Stimulated activated CD8-positive, alpha-beta memory T cell treated with anti-CD3 and anti-CD28 coated beads, Interleukin-7, amount 100 ng/mL, for 24 hours (primary cell): ENCODE measurements at places on chromosomes 11 and 22.

- DNase-seq = no peak
Observed at GRCh38 chr11:69218946-69219720, 63.4 kb downstream of the SMIM38 start.

DNA sequence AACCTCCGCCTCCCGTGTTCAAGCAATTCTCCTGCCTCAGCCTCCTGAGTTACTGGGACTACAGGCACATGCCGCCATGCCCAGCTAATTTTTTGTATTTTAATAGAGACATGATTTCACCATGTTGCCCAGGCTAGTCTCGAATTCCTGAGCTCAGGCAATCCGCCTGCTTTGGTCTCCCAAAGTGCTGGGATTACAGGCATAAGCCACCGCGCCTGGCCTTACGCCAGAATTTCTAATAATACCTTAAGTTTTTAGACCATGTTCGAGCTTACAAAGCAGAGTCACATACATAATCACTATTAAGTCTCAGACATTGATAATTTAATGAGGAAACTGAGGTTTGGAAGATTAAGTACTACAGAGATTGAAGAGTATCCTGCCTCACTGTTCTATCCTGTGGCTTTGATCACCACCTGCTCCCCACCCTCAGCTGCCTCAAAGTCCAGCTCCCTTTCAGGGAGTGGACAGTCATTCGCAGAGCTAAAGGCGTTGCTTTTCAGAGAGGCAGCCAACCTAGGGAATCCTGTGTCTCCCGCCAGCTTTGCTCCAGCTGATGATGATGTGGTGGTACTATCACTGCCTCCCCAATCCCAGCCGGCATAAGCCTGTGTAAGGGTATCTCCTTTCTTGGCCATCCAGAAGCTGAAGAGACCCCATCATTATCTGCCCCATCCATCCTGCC is 7.7 kb downstream of the UBASH3B start:
- no peak for DNase-seq

DNA sequence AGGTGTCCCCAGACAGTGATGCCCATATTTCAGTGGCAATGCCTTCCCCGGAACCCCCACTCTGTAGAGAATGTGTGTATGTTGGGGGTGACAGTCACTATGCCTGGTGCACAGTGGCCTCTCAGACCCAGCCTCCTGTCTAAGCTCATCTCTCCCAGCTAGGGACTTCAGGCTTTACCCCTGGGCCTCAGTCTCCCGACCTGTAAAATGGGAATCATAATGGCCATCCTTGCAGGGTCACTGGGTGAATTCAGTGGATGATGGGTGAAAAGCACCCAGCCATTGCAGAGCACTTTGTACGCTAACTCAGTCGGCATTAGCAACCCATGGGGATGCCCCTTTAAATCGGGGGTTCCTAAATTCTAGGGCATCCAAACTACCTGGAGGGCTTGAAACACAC is 18.9 kb downstream of the FGF3 start:
- no peak for DNase-seq

- DNase-seq = no peak
Observed at GRCh38 chr22:50691521-50691920, 18.9 kb downstream of the SHANK3 start.

GRCh38 chr11:102168481-102168880 is 58.2 kb downstream of the YAP1 start:
- DNase-seq = no peak

DNA sequence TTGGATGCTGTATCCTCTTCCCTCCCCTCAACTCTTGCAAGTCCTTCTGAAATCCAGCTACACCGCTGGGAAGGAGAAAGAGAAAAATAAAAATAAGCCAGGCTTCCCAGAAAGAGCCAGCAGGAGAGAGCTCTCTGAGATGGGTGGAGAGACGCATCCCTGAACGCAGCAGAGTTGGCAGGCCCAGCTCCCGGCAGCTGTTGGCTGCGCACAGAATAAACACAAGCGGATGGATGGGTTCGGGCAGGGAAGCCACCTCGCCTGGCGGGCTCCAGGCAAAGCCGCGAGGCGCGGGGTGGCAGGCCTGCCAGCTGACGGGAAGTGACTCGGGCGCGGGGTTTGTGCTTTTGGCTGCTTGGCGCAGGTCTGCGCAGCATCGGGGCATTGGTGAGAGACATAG is 537.7 kb downstream of the MIAT start:
- DNase-seq = no peak
